ENCODE measurements at places on chromosomes 1 and 21.

DNA sequence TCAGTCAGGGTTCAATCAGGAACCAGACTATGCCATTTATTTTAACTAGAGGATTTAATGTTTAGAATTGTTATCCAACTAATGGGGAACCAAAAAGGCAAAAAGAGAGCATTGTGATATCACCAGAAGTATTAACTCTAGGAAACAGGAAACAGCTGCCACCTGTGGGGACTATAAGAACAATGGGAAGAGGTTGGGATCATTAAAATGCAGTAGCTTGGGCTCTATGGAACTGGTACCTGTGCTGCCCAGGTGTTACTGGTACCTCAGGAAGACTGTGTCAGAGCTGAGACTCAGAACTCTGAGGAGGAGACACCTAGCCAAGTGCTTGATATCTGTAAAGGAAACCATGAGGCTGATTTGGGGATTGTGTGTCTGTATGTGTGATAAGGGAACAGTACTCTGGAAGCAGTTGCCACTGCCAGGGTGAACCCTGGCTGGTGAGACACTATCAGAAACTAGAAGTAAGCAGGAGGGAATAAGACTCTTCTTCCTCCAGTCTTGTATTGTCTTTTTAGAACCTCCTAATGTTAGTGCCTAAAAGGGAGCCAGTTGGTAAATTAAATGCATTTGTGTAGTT, 49.4 kb downstream of the MAN1A2 start:
- DNase-seq, result no peak

DNA sequence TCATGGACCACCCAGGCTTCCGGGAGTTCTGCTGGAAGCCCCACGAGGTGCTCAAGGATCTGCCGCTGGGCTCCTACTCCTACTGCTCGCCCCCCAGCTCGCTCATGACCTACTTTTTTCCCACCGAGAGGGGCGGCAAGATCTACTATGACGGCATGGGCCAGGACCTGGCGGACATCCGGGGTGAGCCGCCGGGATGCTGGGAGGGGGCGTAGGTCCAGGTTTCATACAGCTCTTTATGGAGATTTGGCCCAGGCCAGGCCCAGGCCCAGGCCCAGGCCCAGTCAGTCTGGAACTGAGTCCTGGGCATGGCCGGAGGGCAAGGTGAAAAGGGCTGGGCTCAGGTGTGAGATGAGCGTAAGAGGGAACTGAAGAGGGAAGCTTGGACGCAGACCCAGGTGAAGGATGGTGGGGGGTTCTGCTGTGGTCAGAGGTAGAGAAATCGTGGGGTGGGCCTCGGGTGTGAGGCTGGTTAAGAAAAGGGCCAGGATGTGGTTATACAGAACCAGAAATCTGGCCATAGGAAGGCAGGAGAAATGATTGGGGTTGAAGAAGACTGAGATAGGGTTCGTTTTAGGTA, 23.0 kb downstream of the DISP3 start:
- DNase-seq, result no peak

DNA sequence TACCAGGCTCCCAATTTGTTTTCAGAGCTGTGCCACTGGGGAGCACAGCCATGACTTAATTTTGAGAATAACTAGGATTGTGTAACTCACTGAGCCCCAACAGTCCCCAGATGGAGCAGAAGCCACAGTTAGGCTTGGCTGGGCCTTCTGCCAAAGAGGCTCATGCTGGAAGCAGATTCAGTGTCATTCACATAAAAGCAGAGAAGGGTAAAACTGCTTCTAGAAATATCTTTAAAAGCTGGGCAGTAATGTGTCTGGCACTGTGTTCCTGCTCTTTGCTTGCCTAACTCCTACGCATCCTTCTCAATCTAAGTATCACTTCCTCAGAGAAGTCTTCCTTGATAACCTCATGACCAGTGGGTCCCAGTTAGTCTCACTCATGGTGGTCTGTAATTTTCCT, 20.3 kb downstream of the STK40 start:
- no peak for DNase-seq

DNA sequence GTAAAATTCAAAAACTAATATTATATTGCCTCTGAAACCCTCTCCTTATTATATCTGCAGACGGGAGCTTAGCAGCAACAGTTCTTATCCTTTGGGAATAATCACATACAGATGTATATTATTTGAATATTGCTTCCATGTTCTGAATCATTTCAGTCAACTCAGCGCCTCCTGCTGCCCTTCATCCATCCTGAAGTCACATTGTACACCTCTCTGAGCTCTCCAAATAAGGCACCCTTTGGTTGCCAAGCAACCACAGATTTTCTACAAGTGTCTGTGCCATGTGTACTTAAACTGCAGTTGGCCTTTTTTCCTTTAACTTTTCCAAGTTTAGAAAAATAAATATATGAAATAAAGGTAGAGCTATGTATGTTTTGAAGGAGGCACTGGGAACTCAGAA, 384.3 kb downstream of the LRRIQ3 start:
- DNase-seq, result no peak

GRCh38 chr1:57007948-57008347, 42.1 kb upstream of the C8B start:
- DNase-seq, result no peak

- peak; percentile 23 for DNase-seq
Observed at GRCh38 chr1:98034505-98034904, 113.7 kb upstream of the DPYD start.

DNA sequence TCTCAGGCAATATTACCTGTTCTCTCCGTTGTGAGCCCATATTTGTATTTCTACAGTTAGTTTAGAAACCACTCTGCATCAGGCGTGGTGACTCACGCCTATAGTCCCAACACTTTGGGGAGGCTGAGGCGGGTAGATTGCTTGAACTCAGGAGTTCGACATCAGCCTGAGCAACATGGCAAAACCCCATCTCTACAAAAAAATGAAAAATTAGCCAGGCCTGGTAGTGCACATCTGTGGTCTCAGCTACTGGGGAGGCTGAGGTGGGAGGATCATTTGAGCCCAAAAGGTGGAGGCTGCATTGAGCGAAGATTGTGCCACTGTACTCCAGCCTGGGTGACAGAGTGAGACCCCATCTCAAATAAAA, 19.7 kb upstream of the ID3 start:
- no peak for DNase-seq

GRCh38 chr21:42195378-42196031, 23.4 kb upstream of the ABCG1 start:
- no peak for DNase-seq

- DNase-seq, result no peak
Observed at GRCh38 chr21:15468368-15468767, 261.4 kb upstream of the USP25 start.

- no peak for DNase-seq
Observed at GRCh38 chr1:35377555-35377954, 109.0 kb downstream of the ZMYM4 start.

- DNase-seq, result no peak
Observed at GRCh38 chr1:99550198-99550597, 95.7 kb upstream of the PALMD start.
